ENCODE measurements at places on chromosomes 4 and X.

DNA sequence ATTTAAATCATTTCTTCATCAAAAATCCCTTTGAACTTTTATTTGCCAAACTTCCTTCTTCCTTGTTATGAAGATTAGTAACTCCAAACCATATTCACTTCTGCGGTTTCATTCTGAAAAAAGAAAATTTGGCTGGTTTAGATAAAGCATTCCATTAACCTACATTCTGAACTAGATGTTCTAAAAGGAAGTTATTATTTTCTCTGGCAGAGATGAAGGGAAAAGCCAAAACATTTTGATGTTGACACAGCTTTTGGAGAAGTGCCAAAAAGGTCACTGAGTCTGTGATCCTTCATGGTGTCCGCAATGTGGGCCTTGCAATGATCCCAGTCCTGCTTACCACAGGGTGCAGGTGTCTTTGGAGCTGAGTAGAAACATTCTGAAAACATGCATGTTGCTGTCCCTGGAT lies 36.0 kb downstream of the CXCL8 start:
- DNase-seq = no peak

- DNase-seq = no peak
Measured at GRCh38 chrX:107576841-107577240, 51.5 kb upstream of the PRPS1 start.

DNA sequence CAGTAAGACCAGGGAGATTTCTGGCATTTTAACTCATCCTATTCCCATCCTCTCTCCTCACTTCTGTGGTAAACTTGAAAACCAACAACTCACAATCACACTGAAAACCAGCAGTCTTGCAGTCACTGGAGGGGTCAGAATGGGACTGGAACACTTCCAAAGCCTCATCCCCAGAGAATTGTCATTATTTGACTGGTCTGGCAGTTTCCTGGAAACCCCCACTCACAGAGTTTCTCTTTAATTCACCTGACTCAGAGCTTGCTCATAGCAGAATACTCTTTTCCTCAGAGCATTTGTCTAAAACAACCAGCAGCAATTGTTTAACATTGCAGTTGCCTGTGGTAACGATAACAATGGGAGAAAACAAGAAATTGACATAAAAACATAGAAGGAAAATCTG lies 7.3 kb upstream of the RAB9B start:
- DNase-seq = no peak

DNA sequence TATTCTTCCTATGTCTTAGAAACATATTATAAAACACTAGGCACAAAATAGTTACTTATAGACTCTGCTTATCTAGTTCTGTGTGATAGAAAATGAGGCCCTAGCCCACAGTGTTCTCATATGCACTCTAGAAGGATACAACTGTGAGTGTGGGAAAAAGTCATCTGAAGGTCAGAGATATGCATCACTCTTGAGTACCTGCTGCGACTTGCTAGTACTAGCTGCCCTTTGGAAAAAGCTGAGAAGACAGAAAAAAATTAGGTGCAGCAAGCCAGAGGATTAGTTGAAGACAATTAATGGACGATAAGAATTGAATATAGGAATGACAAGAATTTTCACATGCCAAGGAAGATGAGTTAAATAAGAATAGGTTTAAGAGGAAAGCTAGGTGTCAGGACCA lies 61.3 kb downstream of the MTHFD2L start:
- DNase-seq = no peak

DNA sequence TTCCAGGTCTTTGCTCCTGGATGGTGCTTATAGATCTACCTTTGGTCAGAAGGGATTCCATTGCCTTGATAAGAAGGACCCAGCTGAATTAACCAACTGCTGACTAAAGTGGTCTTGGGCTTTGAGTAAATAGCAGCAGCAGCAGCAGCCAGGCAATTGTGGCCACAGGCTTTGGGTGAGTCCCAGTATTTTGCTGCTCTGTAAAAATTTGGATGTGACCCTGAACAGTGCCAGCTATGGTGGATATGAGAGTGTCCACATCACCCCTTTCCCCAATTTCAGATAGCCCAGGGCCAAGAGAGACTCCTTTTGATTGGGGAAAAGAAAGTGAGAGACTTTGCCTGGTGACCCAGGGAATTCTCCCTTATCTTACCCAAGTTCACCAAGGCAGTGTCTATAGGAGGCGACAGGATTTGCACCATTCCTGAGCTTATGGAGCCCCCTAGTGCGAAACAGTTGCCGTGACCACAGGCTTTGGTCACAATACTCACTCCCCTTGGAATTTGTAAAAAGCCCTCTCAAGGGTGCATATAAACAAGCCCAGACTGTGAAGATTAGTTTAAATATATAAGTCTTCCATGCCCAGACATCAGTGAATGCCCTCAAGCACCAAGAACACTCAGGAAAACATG lies 518.0 kb downstream of the TMA16 start:
- no peak for DNase-seq

DNA sequence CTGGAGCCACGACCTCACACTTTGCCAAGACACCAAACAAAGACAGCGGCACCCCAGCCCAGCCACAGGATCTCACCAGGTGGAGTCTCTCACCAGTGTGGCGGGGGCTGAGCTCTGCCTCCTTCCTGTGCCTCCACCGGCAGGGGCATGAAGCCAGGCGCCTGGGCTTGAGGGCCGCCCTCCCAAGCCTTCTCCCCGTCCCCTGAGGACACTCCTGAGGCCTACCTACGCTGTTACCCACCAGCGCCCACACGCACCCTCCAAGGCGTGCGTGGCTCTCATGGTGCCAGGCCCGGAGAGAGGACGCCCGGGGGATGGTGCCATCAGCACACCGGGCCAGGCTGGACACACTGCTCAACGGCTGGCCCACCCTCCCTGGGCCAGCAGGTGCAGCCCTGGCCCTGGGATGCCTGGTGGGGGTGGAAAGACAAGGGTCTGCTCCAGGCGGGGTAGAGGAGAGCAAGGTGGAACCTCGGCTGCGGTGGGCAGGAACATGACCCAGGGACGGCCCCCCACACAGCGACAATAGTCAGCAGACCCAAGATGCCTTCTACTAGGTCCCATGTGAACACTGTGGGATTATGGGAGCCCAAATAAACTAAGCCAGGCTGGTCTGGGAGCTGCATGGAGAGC lies 22.1 kb downstream of the NELFA start:
- no peak for DNase-seq

GRCh38 chr4:143380629-143381028 lies 44.0 kb downstream of the GAB1 start:
- no peak for DNase-seq

DNA sequence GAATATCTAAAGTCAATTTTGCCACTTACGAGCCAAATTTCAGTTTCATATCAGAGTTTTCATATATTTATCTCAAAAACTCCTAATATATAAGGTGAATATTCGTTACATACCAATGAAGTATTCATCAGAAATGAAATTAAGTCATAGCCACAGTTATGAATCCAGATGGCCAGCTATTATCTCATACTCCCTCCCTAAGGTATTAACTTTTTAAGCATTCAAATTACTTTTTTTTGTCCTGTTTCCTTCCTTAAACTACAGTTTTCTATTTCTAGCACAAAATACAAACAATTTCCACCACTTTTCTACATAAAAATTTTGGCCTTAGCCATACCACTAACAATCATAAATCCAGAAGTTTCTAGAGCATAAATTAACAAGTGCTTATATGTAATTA lies 13.0 kb downstream of the NR3C2 start:
- no peak for DNase-seq

- DNase-seq = no peak
Measured at GRCh38 chr4:6374575-6374974, 97.8 kb downstream of the PPP2R2C start.

DNA sequence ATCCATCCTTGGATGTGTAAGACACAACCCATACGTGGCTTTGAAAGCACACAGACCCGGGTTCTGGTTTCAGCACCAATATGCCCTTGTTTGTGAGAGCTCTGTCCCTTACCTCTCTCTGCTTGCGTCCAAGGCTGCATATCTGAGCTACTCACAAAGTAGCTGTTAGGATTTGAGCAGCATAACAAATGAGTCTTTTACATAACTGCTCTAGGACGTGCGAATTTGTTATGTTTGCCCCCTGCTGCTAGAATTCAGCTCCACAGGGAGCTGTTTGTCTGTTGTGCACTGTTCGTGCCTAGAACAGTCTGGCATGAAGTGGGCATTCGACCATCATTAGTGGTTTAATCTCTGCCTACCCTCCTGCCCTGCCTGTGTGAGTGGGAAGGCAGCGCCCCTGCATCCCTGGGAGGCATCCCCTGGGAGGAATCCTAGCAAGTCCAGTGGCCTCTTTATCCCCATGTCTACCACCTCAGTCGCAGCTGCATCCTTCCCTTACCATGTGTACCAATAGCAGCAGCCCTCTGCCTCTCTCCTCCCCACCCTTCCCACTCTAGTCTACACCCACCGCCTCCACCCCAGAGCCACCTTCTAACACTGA lies 42.1 kb downstream of the SLC2A9 start:
- no peak for DNase-seq

DNA sequence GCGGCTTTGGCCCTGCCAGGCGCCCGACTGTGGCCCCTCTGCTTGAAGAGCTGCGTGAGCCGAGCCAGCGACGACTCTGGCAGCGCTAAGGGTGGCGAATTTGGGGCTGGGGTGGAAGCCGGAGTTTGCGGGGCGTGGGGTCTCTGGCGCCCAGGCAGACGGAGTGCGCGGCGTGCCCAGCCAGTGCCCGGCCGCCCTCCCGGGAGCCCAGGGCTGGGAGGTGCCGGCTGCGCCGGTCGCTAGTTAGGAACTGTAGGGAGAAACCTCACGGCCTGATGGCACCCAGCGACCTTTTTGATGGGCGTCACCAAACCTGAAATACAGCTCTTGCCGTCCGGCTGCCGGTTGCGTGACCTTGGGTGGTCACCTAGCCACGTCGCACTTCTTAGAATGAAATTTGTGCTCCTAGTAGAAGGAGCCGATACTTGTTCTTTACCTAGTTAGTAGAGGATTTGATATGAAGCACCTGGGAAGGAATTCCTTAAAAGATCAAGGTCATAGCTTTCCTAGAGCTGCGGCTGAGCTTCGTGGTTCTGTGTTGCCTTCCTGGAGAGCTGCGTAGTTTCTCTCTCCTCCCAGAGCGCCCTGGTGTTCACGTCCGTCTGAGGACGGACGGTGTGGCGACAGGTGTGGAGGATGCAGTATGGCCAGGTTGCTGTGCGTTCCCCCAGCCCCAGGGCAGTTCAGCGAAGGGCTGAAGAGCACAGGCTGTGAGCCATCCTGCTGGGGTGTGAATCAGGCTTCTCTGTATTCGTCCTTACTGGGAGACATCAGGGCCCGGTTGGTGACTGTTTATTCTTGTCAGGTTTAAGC lies 680 bp downstream of the MAEA start:
- no peak for DNase-seq

GRCh38 chrX:108439426-108439942 lies at the start of gene COL4A5:
Gene COL4A5 (plus strand): TSS chrX:108439838. CDS start chrX:108440126, 288 bp downstream.
- DNase-seq = no peak

- peak; percentile 56 for DNase-seq
Measured at GRCh38 chrX:47581731-47582647, at the start of gene TIMP1. Gene TIMP1 (plus strand): TSS chrX:47582436. CDS start chrX:47583416, 980 bp downstream.

- DNase-seq = no peak
Measured at GRCh38 chrX:153612413-153612812, 13.5 kb upstream of the CCNQ start.

- no peak for DNase-seq
Measured at GRCh38 chrX:10244915-10245622, 88.3 kb downstream of the CLCN4 start.

DNA sequence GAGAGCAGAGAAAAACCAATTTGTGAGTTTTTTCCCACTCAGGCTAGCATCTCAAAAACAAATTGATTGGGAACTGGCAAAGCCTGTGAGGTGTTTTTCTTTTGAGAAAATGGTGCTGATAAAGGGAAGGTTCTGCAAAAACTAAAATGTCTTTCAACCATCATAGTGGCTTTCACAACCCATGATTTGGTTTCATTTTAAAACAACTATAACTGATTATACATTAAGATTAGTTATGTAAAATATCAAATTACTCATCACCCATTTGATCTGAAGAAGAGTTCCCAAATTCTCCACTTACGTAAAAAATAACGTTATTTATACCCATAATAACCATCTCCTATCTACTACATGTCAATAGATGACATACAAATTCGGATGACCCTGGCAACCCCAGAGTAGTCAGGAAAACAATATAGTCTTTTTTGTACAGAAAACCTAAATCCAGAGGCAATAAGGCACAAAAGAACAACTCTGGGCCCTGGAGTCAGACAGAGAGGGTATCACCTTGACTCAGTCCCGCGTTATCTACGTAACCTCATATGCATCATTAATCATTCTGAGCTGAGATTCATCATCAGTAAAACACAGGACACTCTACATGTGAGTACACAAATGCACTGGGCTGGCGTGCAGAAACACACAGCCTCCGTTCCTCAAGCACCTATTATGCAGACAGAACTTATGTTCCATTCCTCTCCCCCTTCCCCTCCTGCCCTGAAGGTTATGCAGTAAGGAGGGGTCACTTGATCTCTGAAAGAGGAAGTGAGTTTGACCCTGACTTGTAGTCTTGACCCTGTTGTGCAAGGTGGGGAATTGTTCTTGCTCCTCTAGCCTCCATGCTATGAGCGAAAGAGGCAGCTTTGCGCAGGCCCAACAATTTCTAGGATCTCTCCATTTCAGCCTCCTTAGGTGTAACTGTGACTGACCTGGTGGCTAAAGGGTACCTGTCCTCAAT lies 82.2 kb downstream of the SLC9A7 start:
- DNase-seq = no peak

GRCh38 chrX:71095033-71095432 lies 618 bp upstream of the FOXO4 start:
- DNase-seq = no peak

GRCh38 chr4:113781439-113782040 lies 20.0 kb upstream of the CAMK2D start:
- DNase-seq = no peak

DNA sequence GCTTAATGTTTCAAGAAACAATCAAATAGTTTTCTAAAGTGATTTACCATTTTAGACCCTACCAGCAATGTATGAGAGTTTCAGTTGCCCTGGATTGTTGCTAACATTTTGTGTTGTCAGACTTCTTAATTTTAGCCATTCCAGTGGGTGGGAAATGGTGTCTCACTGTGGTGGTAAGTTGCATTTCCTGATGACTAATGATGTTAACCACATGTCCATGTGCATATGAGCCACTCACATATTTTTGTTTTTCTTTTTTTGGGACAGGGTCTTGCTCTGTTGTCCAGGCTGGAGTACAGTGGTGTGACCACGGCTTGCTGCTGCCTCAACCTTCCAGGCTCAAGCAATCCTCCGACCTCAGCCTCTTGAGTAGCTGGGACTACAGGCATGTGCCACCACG lies 48.3 kb downstream of the MED28 start:
- DNase-seq = no peak

- no peak for DNase-seq
Measured at GRCh38 chrX:41377624-41378023, 43.7 kb downstream of the DDX3X start.

Measured in activated naive CD8-positive, alpha-beta T cell treated with anti-CD3 and anti-CD28 coated beads, Interleukin-2, amount 50 U/mL, for 16 hours (primary cell).